Activated CD4-positive, alpha-beta T cell treated with anti-CD3 and anti-CD28 coated beads, Interleukin-2, amount 50 U/mL, for 48 hours (primary cell): ENCODE measurements at places on chromosomes 2 and 18.

GRCh38 chr2:196073521-196073920, 4.9 kb upstream of the DNAH7 start:
- DNase-seq: no peak

GRCh38 chr2:231929961-231930592, 3.9 kb upstream of the NPPC start:
- DNase-seq: peak; percentile 37

DNA sequence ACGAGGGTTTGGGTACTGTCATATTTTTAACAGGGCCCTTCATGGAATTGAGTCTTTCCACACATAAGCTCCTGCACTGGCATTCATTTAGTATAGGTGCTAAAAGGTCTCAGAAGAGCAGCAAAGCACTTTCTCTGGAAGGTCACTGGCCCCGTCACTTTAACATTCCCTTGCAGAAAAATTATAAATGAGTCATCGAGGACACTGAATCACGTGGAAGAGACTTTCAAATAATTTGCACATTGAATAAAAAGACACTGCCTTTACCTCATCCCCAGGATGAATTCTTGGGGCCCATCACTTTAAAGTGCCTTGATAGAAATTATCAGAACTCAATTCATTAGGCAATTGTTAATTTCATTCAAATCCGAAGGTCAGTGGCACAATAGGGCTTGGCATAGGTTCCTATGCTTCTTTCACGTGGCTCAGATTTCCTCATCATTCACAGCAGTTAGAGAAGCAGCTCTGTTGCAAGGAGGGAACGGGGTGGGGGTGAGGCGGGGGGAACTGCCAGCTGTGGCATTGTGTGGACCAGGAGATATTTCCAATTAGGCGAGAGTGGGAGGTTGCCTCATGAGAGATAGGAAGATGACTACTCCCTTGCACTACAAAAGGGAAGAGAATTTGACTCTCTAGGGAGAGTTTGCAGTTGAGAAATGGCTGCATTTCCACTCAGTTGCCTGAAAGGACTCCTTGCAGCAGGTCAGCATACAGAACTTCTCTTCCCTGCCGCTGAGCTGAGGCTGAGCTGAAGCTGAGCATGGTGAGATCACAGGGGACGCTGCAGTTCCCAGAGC, 86.3 kb upstream of the NPAS2 start:
- DNase-seq: no peak

- peak; percentile 3 for DNase-seq
Observed at GRCh38 chr2:132037527-132038178, 124.1 kb downstream of the ANKRD30BL start.

DNA sequence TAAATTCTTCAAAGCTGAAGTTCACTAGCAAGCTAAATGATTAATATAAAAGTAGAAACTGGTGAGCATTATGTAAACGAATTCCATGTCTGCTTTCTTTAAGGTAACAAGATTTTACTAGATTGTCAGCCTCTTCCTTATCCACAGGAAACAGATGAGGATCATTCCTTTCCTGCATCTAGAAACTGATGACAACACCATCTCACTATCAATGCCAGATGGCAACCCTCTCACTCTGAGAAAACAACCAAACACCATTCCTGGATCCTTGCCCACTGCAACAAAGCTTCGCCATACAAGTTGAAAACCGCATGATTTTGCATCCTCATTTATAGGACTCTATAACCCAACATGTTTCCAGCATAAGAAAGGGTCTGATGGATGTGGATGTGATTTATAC, 122.9 kb downstream of the ZNF521 start:
- no peak for DNase-seq

DNA sequence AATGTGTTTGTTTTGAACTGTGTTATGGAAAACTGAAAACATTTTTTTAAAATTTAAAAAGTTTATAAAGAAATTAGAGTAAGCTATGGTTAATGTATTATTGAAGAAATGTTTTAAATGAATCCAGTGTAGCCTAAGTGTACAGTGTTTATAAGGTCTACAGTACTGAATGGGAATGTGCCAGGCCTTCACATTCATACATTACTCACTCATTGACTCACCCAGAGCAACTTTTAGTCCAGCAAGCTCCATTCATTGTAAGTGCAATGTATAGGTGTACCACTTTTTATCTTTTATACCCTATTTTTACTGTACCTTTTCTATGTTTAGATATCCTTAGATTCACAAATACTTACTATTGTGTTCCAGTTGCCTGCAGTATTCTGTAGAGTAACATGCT, 215.1 kb upstream of the THUMPD2 start:
- DNase-seq: no peak

GRCh38 chr2:42804338-42804737, 12.0 kb upstream of the HAAO start:
- no peak for DNase-seq

- no peak for DNase-seq
Observed at GRCh38 chr2:165348441-165348840, 109.2 kb downstream of the SCN2A start.
